Tongue (tissue), 3 donors: ENCODE measurements at places on chromosomes 3 and 15. TPM values are rescaled to one million over a fixed set of nuclear protein-coding genes. Genes with fewer than 3 reads are reported as not detected.

CD86 gene
- 2.5 TPM for total RNA-seq

DNA sequence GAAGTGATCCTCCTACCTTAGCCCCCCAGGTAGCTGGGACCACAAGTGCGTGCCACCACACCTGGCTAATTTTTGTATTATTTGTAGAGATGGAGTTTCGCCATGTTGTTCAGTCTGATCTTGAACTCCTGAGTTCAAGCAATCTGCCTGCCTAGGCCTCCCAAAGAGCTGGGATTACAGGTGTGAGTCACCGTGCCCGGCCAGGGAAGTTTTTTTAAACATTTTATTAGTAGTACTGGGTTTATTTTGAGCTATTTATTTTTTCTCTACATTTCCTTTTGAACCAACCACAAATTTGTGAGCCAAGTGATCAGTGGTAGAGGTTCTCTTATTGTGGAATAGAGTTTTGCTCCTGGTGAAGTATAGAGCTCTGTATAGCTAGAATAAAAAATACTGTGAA is 33.7 kb downstream of the ARMC8 start:
- no peak for DNase-seq

DNA sequence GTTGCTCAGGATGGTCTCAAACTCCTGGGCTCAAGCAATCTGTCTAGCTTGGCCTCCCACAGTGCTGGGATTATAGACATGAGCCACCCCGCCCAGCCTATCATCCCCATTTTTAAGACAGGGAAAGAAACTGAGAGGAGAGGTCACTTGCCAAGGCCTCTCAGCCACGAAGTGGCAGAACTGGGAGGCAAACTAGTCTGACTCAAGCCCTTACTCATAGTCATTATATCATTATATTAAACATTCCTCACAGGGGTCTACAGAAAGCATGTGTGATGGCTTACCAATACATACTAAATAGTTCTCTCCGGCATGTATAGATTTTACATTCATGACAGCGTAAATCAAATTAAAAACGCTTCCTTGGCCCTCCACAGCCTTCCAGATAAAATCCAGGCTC is 62.0 kb upstream of the ZBTB38 start:
- no peak for DNase-seq

DNA sequence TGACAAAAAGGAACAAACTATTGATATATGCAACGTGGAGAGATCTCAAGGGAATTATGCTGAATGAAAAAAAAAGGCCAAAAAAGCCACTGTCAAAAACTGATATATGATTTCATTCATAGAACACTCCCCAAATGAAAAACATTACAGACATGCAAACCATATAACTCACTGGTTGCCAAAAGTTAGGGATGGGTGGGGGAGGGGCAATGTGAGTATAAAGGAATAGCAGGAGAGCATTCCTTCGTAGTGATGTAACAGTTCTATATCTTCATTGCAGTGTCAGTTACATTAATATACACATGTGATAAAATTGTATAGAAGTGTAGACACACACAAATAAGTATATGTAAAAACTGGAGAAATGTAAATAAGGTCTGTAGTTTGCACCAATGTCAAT is 12.2 kb downstream of the GBE1 start:
- no peak for DNase-seq

DNA sequence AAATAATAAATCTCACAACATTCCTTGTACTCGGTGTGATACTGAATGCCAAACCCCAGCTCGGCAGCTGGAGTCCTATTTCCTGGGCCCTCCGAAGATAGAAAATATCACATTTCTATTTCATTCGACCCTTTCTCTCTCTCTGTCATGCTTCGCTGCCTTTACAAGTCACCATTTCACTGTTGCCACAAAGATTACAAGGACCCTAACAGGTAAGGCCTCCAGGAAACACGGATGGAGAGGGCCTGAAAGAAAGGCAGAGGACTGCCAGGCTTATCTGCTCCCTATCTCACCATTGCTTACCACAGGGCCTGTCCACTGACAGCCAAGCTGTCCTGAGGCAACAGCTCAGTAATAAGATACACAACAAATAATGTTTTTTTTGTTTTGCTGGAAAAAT is 376.5 kb downstream of the MECOM start:
- no peak for DNase-seq

DNA sequence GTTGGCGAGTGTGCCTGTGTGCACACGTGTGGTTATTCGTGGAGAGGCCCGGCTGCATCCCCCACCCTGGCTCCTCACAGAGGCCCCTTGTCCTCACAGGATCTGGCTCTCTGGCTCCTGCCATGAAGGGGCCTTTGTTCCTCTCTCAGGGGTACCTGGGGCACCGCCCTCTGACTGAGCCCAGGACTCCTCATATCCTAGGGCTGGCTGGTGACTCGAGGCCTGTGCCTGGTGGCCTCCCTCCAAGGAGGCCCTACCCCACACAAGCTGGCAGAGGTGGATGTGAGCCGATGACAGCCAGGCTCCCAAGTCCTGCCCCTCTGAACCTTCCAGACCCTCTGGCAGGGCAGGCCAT is 10.0 kb downstream of the PRKCD start:
- DNase-seq, result no peak

GRCh38 chr15:73637527-73637926 is 4.3 kb upstream of the NPTN start:
- no peak for DNase-seq

ACTC1 gene
- 1,740 TPM for total RNA-seq

DNA sequence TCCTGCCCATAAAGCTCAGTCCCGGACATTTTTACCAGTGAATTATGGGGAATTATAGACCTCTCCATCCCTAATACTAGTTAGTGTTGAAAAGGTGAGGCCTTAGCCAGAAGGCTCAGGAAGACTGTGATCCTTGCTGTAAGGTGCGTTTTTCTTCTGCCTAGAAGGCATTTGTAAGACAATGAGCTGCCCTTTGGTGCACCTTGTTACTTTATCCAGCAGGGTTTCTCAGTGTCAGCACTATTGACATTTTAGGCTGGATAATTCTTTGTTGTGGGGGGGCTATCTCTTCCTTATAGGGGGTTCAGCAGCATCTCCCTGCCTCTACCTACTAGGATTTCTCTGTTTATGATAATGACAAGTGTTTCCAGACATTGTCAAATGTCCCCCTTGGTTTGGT is 108.1 kb upstream of the ABHD17C start:
- DNase-seq, result no peak
